ENCODE measurements at places on chromosomes 6 and 20.

- DNase-seq = no peak
These were observed 24.3 kb upstream of the ZNF217 start for GRCh38 chr20:53617791-53618489.

DNA sequence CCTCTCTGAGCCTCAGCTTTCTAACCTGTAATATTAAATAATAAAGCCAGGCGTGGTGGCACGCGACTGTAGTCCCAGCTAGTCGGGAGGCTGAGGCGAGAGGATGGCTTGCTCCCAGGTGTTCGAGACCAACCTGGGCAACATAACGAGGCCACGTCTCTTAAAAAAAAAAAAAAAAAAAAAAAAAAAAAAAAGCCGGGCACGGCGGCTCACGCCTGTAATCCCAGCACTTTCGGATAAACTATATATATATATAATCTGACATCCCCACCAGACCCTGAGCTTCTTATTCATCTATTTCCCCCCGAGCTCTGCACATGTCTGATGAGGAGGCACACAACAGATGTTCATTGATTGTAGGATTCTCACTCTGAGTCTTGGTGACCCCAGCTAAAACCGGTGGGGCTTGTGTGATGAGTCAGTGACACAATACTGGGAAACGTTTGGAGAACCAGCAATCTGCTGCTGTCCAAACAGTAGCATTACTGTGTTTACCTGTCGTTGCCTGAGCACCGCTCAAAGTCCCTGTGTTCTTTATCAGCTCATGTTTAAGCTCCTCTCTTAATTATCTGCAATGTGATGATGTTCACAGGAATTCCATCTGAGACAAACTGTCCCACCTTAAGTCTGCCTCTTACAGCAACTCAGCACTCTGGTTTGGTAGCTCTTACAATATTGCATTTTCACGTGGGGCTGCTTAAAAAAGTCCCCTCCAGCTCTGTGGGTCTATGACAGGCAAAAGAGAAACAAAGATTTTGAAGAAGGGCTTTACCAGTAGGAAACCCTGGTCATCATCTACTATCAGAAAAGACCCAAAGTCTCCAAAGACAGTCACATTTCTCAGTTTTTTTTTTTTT lies 1.0 kb upstream of the SPATA2 start:
- no peak for DNase-seq

- DNase-seq = peak; percentile 72
These were observed 93.9 kb upstream of the BTN3A2 start for GRCh38 chr6:26270903-26271667.

- no peak for DNase-seq
These were observed 35.3 kb upstream of the APCDD1L start for GRCh38 chr20:58550275-58551059.

GRCh38 chr6:43951063-43951755 lies 176.0 kb downstream of the MRPL14 start:
- no peak for DNase-seq

GRCh38 chr6:155493694-155494143 lies 38.1 kb upstream of the NOX3 start:
- DNase-seq = peak; percentile 7

DNA sequence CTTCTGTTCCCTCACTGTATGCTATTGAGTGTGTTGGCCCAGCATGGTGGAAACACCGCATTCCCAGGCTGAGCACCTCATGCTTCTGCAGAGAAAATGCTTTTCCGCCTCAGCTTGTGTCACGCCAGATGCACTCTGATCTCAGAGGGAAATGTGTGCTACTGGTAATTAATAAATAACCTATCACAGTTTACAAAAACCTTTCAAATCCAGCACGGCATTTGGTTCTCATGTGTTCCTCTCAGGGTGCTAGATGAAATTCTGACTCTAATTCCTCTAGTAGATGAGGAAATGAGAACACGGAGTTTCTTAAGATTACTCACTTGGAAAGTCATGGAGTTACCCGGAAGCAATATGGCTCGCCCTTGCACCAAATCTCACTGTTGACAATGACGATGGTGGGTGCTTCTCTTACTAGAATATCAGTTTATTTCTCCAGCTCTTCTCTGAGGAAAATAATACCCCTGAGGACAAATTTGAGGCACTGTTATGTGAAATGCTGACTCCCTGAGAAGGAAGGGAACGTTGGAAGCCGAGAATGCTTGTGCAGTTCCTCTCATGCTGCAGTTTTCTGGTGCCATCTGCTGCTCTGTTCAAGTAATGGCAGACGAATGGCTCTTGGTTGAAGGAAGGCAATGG lies 116.6 kb downstream of the RNF144B start:
- no peak for DNase-seq

DNA sequence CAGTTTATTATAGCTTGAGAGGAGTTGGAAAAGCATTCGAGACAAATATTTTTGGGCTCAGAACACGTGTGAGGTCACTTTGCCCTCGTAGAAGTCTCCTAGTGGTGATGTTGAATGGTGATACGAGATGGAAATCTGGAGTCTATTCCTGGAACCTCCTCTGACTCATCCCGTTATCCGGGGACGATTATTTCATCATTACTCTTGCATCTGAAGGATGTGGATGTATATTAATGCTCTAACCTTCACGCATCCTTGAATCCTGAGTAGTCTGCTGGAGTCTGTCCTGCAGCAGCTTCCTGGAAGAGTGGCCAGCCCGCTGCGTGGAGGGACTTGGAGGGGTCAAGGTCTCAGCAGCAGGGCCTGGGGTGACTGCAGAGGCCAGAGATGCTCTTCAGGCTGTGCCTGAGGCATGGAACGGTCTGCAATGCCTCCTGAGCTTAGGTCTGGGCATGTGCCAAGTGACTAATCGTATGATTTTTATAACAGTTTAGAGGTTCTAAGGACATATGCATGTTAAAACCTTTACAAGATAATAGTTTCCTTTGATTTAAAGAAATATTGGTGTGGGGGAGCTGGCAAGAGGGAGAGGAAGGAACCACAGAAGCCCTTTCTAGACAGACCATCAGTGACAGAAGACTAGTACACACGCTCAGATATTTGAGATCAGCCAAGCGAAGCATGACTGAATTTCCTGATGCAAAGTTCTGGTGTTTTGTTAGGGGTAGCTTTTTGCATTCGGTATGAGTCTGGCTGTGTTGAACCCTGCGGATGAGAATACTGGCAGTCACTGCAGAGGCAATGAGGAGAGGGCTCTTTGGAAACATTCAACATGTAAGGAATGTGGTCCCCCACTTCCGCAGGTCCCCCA lies 400.2 kb downstream of the QKI start:
- DNase-seq = no peak

DNA sequence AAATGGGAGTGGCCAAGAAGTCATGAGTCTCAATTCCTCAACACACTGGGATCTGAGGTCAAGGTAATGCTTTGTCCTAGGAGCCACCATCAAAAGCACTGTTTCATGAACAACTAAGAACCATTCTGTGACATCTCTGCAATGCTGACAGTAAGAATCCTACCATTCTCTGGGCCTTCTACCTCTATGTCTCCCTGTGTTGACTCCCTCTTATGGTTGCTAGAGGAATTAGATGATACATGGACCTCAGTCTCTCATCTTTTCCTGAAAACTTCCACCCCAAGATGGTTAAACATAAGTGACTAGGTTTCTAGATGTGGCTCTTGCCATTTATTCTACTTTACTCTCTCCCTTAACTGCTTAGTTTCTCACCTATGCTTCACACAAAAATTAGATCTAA lies 9.1 kb downstream of the MTRF1L start:
- no peak for DNase-seq

DNA sequence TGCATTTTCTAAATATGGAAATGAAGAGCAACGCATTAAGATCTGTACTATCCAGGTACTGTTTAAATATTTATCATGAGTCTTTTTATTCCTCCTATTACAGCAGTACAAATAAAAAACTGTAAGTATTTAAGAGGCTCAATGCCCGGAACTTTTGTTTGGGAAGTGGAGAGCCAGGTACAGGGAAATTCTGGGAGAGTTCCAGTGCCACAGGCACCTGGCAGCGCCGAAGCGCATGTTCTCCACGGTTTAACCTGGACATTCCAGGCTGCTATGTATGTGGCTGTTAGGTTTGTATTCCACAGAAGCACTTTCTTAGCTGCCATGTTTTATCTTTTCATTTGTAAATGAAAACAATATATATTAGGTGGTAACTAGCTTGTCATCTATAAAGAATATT lies 81.7 kb downstream of the PREP start:
- no peak for DNase-seq

DNA sequence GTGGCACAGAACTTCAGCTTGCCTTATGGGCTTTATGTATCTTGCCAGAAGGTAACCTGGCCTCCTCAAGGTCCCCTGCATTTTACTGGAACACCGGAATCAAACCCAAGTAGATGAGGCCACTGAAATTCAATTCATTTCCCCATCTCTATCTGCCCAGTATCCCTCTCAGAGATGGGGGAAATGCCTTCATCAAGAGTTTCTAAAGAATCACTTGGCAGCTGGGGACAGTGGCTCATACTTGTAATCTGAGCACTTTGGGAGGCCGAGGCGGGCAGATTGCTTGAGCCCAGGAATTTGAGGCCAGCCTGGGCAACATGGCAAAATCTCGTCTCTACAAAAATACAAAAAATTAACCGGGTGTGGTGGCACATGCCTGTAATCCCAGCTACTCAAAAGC lies 12.9 kb downstream of the MDGA1 start:
- no peak for DNase-seq

DNA sequence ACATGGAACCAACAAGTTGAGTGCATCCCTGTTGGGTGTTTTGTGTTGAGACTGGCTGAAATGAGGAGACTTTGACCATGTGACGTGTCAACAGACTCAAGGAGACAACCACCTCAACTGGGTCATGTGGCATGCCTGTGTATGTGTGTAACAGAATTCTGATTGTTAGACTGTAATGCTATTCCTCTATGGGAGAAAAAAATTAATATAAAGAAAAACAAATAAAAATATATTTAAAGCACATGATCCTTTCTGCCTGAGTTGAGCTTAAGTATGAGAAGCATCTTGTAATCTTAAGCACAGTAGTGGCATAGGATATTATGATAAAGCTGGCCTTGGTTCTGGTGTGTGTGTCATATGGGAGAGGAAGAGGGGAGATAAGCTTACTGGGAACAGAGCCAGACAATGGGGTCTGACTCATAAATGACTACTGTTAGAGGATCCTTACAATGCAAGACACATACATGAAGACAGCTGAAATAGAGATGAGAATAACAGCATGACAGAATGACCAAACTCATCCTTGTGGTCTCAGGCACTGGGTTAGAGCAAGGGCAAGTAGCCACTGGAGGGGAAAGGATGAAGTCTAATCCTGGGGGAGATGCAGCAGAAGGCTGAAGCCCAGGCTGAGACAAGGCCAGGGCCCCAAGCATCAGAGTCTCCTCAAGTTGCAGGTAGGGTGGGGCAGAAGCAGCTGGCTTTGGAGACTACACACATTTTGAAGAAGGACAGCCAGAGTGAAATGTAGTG lies 9.2 kb downstream of the TP53INP2 start:
- peak; percentile 9 for DNase-seq

GRCh38 chr6:136323431-136324112 lies 33.9 kb upstream of the BCLAF1 start:
- no peak for DNase-seq

DNA sequence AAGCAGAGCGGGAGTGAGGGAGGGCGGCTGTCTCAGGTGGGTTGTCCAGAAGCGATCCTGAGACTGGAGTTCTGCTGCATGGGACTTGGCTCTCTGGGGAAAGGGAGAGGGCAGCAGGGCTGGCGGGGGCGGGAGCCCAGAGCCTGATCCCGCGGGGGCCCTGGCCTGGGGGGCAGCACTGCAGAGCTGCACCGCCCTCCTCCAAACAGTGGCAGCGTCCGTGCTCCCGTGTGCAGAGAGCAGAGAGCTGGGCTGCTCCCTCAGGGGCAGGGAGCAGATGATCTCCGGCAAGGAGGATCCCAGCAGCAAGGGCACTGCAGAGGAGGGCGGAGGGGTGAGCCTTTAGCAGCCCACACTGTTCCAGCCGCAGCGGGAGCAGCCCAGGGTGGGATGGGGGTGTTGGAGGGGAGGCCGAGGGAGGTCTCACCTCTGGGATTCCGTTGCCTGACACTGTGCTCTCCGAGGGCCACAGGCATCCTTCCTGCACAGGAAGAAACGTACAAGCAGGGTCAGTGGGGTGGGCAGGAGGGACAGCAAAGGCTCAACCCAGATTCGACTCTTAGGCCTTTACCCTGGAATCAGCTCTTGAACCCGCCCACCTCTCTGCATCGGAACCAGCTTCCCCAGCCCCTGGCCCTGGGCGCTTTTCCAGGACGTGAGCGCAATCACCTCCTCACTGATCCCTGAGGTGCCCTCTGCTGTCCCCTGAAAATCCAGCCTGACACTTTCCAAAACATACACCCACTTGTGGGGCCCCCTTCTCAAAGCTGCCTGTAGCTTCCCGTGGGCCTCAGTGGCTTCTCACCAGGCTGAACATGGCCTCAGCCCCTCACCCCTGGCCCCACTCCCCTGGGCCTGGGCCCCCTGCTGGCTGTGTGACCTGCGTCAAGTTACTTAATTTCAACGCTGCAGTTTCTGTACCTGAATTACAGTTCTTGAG lies 32.6 kb upstream of the ZBP1 start:
- DNase-seq = no peak

DNA sequence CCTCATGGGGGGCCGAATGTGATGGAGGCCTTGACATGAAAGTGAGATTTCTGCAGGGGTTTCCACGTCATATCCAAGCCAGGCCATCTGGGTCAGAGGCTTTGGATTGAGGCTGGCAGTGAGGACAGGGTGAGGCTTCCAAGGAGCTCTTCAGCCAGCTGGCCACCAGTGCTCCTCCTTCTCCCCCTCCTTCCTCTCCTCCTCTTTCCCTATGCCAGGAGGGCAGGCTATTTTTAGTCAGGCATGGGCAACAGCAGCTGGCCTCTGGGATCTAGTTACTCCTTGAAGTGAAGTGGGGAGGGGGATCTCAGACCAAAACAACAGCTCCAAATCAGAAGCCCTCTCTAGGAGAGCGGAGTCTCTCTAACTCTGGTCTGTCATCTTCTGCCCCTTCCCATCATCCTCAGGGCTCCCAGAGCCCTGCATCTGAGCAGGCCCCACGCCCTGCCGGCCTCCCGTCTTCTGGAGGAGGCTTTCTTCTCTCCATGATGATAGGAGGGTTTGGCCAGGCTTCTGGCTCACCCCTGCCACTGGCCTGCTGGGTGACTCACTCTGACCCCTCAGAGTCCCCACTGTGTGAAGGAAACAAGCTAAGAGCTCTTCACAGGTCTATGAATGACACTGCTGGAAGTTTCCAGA lies 612 bp downstream of the TNNC2 start:
- DNase-seq = no peak

GRCh38 chr20:32941155-32941885 lies 62.9 kb downstream of the SUN5 start:
- no peak for DNase-seq

DNA sequence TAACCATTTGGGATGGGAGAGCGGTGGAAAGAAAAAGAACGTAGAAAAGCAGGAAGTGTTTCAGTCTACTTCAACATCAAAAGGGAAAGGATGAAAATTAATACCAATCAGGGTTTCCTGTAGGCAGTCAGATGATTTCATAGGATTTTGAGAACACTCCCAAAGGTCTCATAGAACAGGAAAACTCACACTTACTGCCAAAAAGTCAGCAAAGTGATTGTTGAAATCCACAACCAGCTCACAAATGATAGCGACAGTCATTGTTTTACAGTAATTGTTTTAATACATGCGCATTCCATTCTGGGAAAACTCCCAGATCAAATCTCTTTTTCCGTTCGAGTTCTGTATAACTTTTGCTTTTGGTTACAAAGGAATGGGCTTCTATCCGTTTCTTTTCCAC lies 5.3 kb upstream of the CNKSR3 start:
- no peak for DNase-seq

- DNase-seq = no peak
These were observed 34.2 kb upstream of the SUPT3H start for GRCh38 chr6:45411959-45412358.

GRCh38 chr20:54129350-54129749 lies 44.4 kb downstream of the CYP24A1 start:
- no peak for DNase-seq

All from activated CD4-positive, alpha-beta T cell treated with anti-CD3 and anti-CD28 coated beads for 4 hours (primary cell).